Fibroblast of skin of left biceps (primary cell): ENCODE measurements at places on chromosomes 3 and 15.

- no peak for DNase-seq
These were observed 10.3 kb upstream of the RFTN1 start for GRCh38 chr3:16523778-16524177.

- DNase-seq = peak; percentile 60
These were observed 6.7 kb downstream of the CCR5AS start for GRCh38 chr3:46400000-46400734.

DNA sequence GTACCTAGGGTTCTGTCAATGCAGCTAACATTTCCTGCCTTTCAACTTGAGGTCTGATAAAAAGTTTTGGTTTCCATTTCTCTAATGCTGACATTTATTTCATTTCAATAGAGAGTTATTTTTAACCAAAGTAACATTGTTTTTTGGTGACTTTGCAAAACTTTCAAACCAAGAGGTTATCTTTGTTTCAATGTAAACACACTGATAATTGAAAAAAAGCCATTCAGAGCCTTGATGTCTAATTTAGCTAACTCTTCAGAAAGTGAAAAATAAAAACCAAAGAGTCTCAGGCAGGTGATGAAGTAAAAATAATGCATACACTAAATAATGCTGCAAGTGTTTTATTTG is 9.6 kb upstream of the TIPARP start:
- no peak for DNase-seq

- no peak for DNase-seq
These were observed 230.5 kb downstream of the MFSD1 start for GRCh38 chr3:159032311-159032710.

DNA sequence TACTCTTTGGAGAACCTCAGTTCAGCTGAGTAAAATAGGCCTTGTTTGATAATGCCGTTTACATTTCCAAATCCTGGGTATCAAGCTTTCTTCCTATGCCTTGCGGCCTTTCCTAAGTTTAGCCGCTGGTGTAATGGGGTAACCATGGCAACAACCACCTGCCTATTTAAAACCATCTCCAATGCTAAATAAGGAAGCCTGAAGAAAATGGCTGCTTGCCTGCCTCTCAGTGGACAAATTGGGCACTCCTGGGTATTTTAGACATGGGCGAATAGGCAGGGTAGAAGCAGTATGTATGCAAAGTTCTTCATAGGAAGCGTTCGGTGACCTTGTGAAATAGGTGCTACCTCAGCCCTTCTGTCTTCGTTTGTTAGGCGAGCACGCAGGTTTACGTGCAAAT is 122.7 kb downstream of the DGKG start:
- DNase-seq = no peak
